ENCODE measurements at places on chromosomes 5 and 9.

- H3K27me3 ChIP-seq, result no peaks in the 10 kb centered on the region
- H3K27ac ChIP-seq, result no peak overlapping the region
- DNase-seq, result no peak
- no peak overlapping the region for H3K4me3 ChIP-seq
- H3K4me1 ChIP-seq, result no peaks in the 10 kb centered on the region
- no peaks in the 10 kb centered on the region for H3K36me3 ChIP-seq
These were observed 256.8 kb downstream of the CDK5RAP2 start for GRCh38 chr9:120323125-120323524.

DNA sequence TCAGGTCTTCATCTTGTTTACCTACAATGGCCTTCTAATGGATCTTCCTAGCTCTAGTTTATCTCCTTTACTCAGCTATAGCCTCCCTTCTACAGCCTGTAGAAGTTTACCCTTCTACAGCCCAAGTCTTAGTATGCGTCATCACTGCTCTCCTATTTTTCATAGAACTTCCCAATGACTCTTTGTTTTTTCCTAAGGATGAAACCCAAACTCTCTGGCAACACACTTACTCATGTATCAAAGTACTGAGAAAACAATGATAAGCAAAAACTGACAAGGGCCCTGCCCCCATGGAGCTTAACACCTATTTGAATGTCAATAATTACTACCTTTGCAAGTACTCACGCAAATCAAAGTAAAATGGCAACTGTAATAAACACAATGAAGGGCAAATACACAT is 33.7 kb downstream of the LEAP2 start:
- no peaks in the 10 kb centered on the region for H3K27me3 ChIP-seq
- no peak for DNase-seq
- no peaks in the 10 kb centered on the region for H3K4me1 ChIP-seq
- no peak overlapping the region for H3K27ac ChIP-seq
- H3K4me3 ChIP-seq, result no peak overlapping the region

- H3K27ac ChIP-seq, result no peak overlapping the region
- no peaks in the 10 kb centered on the region for H3K4me1 ChIP-seq
- H3K36me3 ChIP-seq, result no peaks in the 10 kb centered on the region
- H3K27me3 ChIP-seq, result no peaks in the 10 kb centered on the region
- no peak for DNase-seq
These were observed 3.3 kb upstream of the IL31RA start for GRCh38 chr5:55847837-55848236.

DNA sequence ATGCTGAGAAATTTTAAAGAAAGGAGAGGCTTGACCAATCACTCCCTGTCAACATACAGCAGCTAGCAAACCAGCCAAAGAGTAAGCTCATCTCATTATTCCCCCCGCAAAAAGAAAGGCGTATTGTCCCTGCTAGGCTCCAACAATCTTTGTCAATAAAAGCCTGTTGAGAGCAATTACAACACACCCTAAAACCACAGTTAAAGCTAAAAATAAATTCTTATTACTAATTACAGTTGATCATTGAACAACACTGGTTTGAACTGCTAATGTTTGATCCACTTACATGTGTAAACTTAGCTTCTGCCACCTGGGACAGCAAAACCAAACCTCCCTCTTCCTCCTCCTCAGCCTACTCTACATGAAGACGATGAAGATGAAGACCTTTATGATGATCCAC is 151.2 kb downstream of the TSSK1B start:
- no peak overlapping the region for H3K27ac ChIP-seq
- no peaks in the 10 kb centered on the region for H3K4me1 ChIP-seq
- no peak overlapping the region for H3K4me3 ChIP-seq
- H3K27me3 ChIP-seq, result no peaks in the 10 kb centered on the region
- no peak for DNase-seq

GRCh38 chr5:103617913-103618312 is 55.3 kb upstream of the NUDT12 start:
- no peak overlapping the region for H3K4me3 ChIP-seq
- H3K4me1 ChIP-seq, result no peaks in the 10 kb centered on the region
- H3K36me3 ChIP-seq, result no peaks in the 10 kb centered on the region
- no peak overlapping the region for H3K27ac ChIP-seq
- H3K27me3 ChIP-seq, result no peaks in the 10 kb centered on the region

DNA sequence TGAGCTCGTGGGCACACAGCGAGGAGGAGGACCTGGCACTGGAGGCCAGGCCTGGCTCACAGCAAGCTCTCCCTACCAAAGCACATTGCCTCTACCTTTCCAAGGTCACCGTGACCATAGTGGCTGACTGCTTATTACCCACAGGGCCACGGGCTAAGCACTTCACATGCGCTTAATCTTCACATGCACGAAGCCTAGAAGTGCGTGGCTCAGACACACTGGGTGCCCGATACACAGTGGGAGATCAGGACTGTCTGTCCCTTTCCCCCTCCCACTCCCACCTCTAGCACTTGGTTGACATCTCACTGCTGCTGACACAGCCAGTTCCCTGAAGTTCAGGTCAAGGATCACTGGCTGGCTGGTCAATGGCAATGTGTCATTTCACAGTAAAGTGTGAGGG is 23.6 kb downstream of the LHX6 start:
- no peak for DNase-seq
- H3K4me1 ChIP-seq, result no peaks in the 10 kb centered on the region
- H3K27ac ChIP-seq, result no peak overlapping the region
- no peak overlapping the region for H3K4me3 ChIP-seq

GRCh38 chr5:123440456-123441181 is 17.4 kb upstream of the CEP120 start:
- no peaks in the 10 kb centered on the region for H3K36me3 ChIP-seq
- no peak overlapping the region for H3K27ac ChIP-seq
- H3K4me1 ChIP-seq, result no peaks in the 10 kb centered on the region
- DNase-seq, result no peak

- H3K4me1 ChIP-seq, result no peaks in the 10 kb centered on the region
- H3K4me3 ChIP-seq, result no peak overlapping the region
- H3K27me3 ChIP-seq, result no peaks in the 10 kb centered on the region
These were observed 960.6 kb upstream of the DMAC1 start for GRCh38 chr9:8760000-8760767.
